IPS DF 19.7 (cell line): ENCODE measurements at places on chromosomes 2 and 18.
A peak's percentile ranks its signal among the peaks of the same experiment; 100 is the strongest.

DNA sequence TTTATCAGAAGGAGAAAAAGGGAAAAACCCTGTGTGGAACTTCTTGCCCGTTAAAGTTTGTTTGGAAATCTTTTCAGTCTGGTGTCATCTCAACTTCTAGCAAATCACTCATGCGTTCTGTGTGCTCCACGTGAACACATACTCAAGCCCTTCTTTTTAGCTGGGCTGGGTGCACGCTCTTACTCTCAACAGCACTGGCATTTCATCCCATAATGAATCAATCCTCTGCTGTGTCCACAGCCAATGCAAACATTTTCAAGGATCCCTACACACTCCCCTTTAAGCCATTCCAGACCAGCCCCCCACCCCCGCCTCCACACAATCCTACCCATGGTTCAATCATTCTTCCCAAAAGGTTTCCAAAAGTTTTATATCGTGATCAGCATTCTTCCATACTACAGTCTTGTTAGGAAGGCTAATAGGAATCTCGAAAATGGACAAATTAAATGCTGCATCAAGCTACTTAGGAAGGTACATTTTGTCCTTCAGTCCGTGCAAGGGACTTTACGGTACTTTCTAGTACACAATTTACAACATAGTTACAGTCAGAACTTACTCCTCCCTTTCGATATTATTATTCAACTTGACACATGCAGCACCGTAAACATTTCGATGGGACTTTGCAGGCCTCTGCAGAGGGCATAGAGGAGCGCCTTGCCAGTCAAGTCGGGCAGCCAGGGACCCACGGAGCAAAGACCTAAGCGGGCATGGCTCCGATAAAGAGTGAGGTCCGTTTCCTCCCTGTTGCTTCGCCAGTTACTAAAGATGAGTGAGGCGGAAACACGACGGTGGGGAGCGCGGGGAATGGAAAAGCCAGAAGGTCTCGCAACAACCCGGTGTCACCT, 1.4 kb downstream of the PTGR3 start:
- no peak for DNase-seq

GRCh38 chr2:166768393-166769123, 119.7 kb upstream of the XIRP2 start:
- no peak for DNase-seq

DNA sequence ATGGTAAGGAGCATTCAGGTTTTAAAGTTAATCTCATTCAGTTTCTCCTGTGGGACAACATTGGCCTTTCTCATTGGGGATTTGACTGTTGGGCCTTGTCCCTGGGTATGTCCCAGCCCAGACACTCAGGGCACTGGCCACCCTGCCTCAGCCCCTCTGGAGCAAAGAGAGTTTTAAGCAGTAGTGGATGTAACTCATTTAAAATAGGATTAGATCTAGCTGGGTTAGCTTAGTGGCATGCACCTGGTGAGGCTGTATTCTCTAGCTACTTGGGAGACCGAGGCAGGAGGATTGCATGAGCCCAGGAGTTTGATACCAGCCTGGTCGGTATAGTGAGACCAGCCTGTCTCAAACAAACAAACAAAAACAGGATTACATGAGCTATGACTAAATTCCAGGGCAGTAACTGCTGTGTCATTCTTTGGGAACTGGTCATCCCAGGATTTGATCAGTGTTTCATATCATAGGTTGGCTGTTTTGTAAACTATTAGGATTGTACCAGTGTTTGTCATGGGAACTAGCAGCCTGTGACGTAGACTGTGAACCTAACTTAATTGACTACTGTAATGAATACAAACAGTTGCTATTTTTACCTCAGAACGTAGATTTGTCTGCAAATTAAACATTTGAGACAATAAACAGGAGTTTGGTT, 12.5 kb downstream of the INPP4A start:
- no peak for DNase-seq

DNA sequence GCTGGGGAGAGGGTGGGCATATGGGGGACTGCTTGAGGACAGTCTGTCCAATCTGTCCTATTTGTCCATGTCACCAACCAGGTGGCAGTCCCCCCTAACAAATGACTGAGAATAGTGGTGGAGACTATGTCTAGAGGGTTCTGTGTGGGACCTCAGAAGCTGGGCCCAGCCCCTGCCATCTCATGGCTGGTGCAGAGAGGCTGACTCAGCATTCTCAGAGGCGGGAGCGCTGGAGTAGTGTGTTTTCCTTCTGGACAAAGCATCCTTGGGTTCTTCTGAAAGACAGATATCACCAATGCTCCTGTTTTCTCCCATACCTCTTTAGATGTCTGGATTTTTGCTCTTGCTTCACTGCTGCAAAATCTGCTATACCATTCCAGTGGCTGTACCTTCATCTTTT, 44.1 kb upstream of the SP140L start:
- no peak for DNase-seq

DNA sequence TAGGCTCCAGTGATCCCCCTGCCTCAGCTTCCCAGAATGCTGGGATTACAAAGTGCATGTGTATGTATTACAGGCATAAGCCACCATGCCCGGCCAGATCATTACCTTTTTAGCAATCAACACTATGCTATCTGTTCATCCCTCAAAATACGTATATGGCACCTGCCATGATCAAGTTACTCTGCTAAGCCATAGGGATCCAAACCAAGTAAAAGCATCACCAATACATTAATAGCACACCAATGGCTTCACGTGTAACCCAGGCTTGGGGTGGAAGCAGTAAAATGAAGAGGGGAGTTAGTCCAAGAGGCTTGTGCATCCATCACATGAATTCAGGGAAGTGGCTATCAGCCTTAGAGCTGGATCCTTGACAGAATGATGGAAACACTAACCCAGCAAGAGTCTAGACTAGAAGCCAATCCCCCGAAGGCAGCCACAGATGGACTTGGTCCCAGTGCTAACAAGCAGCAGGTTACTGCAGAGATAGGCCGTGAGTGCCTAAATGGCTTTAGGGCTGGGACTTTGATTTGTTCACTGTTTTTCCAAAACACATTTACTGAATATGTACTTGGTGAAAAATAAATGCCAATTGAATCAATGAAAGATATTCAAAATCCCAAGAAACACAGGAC, 11.3 kb downstream of the HDLBP start:
- no peak for DNase-seq

DNA sequence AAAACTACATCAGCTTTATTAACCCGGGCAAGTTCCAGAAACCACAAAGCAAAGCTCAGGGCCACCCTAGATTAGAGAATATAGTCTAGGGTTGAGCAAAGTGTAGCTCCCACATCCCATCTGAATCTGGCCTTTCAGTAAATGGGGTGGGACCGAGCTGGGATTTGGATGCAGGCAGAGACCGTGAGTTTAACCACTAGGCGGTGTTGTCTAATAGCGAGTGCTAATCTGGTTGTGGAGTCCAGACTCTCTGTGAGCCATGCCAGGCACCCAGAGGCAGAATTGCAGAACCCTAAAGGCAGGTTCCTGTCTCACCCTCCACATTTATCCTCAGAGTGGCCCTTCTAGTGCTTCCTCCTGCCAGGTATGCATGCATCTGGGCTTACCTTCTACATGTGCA, 435.9 kb downstream of the TSN start:
- peak; percentile 15 for DNase-seq

GRCh38 chr18:25349131-25349925, 2.6 kb downstream of the ZNF521 start:
- no peak for DNase-seq

- no peak for DNase-seq
Measured at GRCh38 chr2:123453772-123454171, 571.3 kb upstream of the CNTNAP5 start.

DNA sequence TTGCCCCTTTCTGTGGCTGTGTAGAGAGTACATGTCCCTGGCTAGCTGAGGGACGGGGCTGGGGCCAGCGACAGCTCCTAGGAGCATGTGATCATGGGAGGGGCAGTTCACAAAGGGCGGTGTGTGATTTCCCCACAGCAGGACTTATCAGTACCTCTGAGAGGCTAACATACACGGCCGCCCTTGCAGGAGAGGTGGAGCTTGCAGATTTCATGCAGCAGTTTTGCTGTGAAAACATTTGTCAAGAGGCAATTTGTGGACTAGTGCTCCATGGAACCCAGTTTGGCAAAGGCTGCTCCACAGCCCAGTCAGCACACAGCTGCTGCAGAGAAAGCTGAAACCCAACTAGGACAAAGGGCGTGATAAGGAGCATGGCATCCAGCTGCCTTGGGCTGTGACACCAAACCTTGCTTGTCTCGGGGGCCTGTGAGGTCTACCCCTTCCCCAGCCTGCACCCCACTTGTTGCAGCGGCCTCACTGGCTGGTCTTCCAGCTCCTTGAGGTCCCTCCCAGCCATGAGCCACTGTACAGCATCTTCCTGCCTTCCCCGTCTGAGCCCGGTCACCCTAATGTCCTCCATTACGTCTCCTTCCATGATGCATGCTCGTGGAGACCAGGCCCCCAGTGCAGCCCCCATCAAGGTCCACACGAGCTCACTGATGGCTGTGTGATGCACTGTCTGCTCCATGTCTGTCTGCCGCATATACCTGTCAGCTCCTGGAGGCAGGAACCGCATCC, 121.4 kb upstream of the HDAC4 start:
- no peak for DNase-seq

DNA sequence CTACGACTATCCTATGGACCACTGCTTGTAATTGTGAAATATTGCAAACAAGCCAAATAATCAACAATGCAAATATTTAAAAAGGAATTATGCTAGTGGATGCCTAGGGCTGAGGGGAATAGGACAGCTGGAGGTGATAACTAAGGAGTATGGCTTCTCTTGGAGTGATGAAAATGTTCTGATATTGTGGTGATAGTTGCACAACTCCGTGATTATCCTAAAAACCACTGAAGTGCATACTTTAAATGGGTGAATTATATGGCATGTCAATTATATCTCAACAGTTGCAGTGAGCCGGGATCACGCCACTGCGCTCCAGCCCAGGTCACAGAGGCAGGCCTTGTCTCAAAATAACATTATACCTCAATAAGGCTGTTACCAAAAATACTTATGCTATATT, 125.1 kb upstream of the SH3BP4 start:
- no peak for DNase-seq

GRCh38 chr2:37342591-37343220, 1.7 kb upstream of the QPCT start:
- DNase-seq, result no peak

DNA sequence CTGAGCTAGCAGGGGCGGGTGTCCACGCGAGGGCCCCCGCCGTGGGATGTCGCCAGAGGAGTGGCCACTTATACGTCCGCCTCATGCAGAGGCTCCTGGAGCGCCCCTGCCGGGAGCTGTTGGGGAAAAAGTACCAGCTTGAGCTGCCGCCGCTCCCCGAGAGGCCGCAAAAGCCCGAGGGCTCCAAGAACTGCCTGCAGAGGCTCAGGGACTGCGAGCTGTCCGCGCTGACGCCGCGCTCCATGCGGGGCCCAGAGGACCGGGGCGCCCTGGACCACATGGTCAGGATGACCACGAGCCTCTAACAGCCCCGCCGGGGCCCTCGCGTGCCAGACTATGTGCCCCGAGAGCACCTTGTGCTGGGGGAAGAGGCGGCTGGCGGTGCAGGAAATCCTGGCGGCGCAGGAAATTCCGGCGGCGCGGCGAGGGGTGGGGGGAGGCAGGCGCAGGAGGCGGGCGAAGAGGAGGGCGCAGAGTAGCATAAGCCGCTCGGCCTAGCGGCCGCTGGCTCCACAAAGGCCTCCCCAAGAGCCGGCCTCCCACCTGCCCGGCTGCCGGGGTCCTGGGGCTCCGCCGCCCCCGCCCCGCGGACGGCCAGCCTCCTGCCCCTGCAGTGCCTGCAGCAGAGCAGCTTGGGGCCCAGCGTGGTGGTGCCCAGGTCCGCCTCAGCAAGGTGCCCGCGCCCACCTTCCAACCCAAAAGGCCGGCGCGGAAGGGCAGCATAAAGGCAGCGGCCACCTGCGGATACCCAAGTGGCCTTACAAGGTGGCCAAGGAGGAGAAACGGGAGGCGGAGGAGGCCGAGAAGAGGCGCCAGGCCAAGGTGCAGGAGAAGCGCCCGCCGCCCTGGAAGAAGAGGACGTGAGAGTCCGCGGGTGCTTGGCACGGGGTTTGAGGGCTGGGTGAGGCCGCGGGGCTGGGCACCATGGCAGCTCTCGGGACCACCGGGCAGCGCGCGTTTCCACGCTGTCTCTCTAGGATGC, 42.1 kb upstream of the TRIM43B start:
- no peak for DNase-seq

DNA sequence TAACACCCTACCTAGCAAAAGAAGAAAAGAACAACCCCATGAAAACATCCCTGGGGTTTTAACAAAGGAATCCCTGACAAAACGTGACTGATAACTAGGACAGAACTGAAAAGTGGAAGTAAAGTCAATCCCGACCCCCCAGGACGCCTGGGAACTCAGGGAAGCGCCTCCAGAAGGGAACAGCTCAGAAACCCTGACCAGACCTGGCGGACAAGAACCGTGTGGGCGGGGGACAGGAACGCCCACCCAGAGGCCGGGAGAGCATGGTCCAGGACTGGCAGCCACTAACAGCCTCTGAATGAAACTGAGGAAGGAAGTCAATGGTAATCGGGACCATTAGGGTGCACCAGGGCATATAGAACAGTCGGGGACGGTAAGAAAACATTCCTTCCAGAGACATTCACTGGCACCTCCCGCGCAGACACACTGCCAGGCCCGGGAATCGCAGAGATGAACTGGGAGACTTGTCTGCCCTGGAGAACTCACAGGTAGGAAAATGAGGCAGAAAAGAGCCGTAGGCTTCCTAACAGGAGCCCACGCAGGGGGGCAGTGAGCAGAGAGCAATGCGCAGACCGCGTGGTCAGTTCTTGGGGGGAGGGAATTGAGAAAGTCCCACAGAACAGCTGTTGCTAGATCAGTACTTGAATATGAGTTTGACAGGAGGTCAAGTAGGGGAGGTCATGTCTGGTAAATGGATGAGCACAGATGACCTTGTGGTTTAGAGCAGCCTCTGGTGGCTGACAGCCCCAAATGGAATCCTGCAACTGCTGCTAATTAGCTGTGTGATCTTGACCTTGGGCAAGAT, 1.3 kb upstream of the TBC1D8 start:
- no peak for DNase-seq

- no peak for DNase-seq
Measured at GRCh38 chr18:75067996-75068645, 140.8 kb downstream of the PTGR3 start.
